GOT3 (cell line): ENCODE measurements at places on chromosomes 12 and 14.

DNA sequence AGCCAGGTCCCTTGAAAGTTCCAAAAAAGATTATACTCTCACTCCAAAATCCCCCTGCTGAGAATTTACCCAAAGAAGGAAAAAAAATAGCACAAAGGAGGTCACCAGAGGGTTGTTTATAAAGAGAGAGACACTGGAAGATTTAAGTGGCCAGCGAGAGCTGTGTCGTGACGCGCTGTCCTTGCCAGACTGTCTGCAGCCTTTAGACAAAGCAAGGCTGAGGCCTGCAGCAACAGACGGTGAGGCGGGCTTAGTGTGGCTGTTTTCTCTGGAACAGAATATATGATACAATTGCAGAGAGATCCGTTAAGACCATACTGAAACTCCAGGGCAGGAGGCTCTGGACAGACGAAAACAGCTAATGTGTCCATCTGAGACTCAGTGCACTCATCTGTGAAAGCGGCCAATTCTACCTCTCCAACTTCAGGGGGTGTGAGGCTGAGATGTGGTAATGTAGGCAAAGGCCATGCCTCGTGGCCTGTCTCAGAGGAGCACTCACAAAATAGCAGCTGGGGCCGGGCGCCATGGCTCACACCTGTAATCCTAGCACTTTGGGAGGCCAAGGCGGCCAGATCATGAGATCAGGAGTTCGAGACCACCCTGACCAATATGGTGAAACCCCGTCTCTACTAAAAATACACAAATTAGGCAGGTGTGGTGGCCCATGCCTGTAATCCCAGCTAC lies 36.2 kb downstream of the ANAPC7 start:
- no peak for DNase-seq

DNA sequence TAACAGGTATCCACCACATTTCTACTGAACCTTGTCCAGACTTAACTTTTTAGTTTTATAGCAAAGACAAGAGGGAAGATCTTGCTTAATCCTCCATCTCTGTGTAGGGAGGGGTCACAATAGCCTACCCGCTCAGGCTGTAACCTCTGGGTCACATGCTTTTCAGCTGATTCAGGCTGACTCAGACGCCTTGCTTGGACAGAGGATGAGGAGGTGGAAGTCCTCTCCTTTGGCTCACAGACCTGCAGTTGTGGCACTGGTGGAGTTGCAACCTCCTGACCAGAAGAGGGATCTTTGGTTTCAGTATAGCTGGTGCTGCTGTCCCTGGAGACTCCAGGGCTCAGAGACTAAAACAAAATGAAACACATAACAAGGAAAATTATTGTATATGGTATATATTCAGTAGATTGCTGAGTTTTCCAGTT lies 16.2 kb downstream of the ACIN1 start:
- DNase-seq = no peak

DNA sequence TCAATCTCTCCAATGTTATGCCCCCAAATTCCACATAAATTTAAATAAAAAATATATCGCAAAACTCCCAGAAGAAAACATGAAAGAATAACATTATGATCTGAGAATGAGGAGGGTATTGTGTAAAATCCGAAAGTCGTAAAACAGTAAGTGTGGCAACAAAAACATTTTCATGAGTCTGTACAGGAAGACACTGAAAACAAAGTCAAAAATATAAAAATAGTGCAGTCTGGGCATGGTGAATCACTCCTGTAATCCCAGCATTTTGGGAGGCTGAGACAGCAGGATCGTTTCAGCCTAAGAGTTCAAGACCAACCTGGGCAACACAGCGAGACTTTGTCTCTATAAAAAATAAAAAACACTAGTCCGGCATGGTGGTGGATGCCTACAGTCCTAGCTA lies 57.1 kb downstream of the SPTLC2 start:
- DNase-seq = no peak

DNA sequence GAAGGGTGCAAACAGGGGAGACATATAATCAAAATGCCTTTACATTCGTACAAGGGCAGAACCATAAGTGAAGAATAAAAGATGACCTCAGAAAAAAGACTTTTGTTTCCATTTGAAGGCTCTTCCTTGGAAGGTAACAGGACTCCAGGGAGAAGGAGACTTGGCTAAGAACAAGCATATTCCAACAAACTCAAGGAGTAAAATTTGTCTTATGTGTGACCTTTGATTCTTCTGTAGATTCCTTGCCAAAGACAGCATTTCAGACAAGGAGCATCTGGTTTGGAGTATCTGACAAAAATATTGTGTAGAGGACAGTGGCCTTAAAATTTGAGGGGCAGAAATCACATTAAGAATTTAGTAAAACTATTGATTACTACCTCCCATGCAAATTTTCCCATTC lies 991.9 kb downstream of the FLRT2 start:
- no peak for DNase-seq

DNA sequence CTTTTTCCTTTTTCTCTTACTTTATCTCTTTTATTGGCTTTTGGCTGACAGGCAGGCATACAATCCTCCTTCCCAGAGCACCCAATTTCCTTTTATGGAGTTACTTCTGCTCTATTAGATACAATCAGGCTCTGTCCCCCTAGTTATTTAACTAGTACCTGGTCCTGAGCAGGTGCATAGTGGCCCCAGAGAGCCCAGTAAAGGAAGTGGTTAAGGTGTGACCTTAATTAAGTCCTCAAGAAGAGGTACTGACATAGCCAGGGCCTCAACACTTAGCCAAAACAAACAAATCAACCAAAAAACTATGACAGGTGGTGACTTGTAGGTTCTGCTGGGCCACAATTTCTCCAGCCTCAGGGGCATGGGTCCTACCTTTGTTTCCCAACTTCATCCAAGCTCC lies 82.9 kb downstream of the CCDC60 start:
- no peak for DNase-seq

- no peak for DNase-seq
These were observed 7.3 kb downstream of the POMT2 start for GRCh38 chr14:77313371-77313770.

DNA sequence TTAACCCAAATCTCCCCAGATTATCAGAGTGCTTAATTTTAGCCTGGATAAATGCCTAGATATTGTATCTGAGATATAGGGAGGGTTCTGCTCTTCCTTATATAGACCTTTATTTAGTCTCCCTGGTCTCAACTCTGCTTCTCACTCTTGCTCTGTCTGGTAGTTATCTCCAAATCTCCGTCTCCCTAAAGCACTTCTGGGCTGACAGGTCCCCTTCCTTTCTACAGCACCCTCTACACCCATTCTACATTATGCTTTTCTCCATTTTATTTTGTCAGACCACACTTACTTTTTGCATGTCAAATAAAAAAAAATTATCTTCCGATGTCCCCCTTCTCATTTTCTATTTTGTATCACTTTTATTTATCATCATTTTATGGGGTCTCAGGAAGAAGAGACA lies 2.0 kb upstream of the ERC1 start:
- DNase-seq = no peak

- DNase-seq = no peak
These were observed 125.9 kb downstream of the ZNF664 start for GRCh38 chr12:124098887-124099286.

GRCh38 chr12:41212625-41213024 lies 24.5 kb downstream of the PDZRN4 start:
- no peak for DNase-seq

GRCh38 chr12:52214421-52214802 lies 18.6 kb upstream of the KRT7 start:
- DNase-seq = no peak

DNA sequence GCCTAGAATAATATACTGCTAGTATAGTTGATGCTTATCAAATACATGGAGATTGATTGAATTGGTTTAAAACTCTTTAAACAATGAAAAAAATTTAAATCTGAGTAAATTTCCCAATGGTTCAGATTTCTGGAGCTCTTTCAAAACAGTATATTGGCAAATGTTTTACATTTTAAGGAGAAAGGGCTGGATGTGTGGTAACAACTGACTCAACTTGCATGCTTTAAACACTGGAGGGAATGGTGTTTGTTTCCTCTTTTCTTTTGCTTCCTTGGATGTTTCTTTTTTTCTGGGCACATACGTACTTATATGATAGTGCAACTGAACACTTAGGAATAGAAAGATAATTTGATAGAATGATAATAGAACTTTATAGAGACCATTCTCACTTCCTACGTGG lies 73.8 kb upstream of the RFX4 start:
- no peak for DNase-seq

- DNase-seq = no peak
These were observed 5.9 kb downstream of the TBX3 start for GRCh38 chr12:114678028-114678427.

- no peak for DNase-seq
These were observed 82.8 kb upstream of the BCL2L14 start for GRCh38 chr12:11987901-11988300.

- peak; percentile 38 for DNase-seq
These were observed 1.4 kb downstream of the ACTN1 start for GRCh38 chr14:68977718-68978171.

GRCh38 chr12:111457071-111457470 lies 51.3 kb downstream of the SH2B3 start:
- no peak for DNase-seq

- DNase-seq = peak; percentile 27
These were observed 78.7 kb downstream of the LRRC74A start for GRCh38 chr14:76904740-76905569.

GRCh38 chr12:69430942-69431590 lies 39.1 kb upstream of the FRS2 start:
- no peak for DNase-seq

GRCh38 chr12:54239620-54240019 lies 40.3 kb downstream of the CBX5 start:
- DNase-seq = no peak

- no peak for DNase-seq
These were observed 251.1 kb downstream of the NAV3 start for GRCh38 chr12:78081590-78082314.

GRCh38 chr14:57087841-57088240 lies 180.9 kb downstream of the EXOC5 start:
- no peak for DNase-seq

GRCh38 chr12:132342251-132343227 lies 13.2 kb upstream of the GALNT9 start:
- no peak for DNase-seq

DNA sequence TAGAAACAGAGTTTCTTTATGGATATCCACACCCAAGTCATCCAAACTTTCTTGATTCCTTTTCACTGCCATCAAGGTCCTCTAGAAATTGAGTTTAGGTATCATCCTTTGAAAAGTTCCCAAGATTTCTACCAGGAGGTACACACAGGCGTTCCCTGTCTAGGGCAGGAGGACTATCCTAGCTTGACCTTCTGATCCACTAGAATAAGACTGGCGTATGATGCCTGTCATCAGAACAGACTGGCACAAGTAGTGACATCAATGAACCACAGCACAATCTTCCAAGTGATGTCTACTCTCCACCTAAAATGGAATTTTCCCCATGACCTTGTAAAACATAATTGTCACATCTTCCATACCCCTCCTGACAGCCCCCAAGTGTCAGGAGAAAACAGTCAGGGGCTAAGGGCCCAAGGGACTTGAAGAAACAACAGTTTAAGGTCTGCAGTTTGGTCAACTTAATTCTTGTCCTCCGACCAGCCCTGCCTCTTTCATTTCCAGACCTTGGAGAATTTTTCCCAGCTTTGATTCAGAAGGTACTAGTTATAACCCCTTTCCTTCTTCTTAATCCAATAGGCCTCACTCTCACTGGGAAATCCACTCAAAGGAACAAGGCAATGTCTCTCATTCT lies 100.7 kb upstream of the FKBP4 start:
- DNase-seq = no peak

DNA sequence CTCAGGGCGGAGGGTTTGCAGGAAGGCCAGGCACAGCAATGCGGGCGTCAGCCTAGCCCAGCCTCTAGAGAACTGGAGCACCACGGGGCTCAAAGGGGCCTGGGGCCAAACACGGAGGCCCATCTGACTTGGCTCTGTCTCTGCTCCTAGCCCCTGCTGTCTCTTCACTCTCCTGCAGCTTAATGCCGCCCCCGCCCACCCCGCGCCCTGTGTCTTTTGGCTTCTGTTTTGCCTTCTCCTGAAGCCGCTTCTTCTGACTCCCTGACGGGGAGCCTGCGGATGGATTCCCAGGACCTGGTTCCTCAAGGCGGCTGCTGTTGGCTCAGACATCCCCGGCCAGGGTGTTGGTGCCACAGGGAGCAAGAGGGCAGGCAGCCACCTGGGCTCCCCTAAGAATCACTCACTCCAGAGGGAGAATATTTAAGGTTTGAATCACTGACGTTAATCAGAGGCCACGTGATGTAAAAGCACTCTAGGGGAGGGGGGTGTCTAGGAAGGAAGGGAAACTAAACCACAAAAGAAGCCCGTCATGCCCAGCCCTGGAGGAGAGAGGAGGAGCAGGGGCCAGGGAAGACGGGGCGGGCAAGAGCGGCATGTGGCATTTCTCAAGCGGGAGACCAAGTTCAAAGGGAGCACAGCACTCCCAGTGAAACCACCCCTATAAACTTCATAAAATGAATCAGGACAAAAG lies 36.9 kb upstream of the PRMT8 start:
- peak; percentile 26 for DNase-seq

DNA sequence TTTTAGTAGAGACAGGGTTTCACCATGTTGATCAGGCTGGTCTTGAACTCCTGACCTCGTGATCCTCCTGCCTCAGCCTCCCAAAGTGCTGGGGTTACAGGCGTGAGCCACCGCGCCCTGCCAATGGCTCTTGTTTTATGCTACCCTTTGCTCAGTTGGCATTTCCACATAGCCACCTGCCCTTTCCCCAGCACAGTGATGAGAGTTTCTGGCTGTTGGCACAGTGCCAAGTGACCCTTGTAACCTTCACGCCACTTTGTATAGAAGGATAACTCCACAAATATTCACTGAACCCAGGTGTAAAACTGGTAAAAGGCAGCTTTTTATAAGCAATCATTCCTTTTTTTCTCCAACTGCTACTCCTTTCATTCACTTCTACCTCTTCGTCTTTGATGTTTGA lies 18.5 kb upstream of the CCDC175 start:
- no peak for DNase-seq

DNA sequence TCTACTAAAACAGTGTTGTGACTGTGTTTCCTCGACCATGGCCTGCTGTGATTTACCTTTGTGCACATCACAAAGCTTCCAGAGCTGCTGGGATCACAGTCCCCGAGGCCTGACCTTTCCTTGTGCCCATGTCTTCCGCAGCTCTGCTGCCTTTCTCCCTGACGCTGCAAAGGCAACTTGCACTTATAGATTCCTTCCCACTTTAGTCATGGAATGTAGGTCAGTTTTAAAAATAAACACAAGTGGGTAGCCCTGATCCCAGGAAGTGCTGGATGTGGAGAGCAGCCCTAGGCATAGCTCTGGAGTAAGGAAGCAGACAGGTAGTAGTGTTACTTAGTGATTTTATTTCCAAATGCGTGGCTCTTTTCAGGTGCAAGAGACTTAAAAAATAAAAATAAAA lies 825.7 kb downstream of the AACS start:
- DNase-seq = no peak

- DNase-seq = no peak
These were observed 149.2 kb upstream of the SYT10 start for GRCh38 chr12:33588725-33589405.

GRCh38 chr12:14950421-14950820 lies 11.0 kb downstream of the ARHGDIB start:
- DNase-seq = no peak

DNA sequence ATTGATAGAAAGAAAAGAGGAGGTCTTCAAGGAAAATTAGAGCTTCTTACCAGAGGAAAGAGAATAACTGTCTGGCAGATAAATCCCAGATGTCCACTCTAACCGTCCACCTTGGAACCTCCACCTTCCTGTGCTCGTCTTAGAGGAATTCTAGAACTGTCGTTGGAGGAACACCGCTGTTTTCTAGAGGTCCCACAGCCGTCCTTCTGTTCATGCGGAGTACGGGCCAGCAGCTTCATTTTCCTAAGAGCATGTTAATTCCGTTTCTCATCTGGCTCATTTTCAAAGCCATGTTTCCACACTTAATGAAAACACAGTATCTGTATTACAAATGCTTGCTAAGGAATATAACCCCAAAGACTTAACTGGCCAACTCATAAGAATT lies 107.9 kb upstream of the ESRRB start:
- DNase-seq = no peak
